Hair follicular keratinocyte (primary cell): ENCODE measurements at places on chromosomes 2 and 18. TPM values are rescaled to one million over a fixed set of nuclear protein-coding genes. Genes with fewer than 3 reads are reported as not detected.

The KATNAL2 gene
- total RNA-seq, result 0.76 and 1.2 TPM in 2 replicates

The MAPK4 gene
- total RNA-seq, result not detected in 2 replicates

The UPP2 gene
- total RNA-seq, result not detected in 2 replicates

The REG1B gene
- not detected in 2 replicates for total RNA-seq
